ENCODE measurements at places on chromosomes 3 and 15.

- no peak for DNase-seq
Measured at GRCh38 chr15:67813104-67813634, 12.1 kb upstream of the SKOR1 start.

DNA sequence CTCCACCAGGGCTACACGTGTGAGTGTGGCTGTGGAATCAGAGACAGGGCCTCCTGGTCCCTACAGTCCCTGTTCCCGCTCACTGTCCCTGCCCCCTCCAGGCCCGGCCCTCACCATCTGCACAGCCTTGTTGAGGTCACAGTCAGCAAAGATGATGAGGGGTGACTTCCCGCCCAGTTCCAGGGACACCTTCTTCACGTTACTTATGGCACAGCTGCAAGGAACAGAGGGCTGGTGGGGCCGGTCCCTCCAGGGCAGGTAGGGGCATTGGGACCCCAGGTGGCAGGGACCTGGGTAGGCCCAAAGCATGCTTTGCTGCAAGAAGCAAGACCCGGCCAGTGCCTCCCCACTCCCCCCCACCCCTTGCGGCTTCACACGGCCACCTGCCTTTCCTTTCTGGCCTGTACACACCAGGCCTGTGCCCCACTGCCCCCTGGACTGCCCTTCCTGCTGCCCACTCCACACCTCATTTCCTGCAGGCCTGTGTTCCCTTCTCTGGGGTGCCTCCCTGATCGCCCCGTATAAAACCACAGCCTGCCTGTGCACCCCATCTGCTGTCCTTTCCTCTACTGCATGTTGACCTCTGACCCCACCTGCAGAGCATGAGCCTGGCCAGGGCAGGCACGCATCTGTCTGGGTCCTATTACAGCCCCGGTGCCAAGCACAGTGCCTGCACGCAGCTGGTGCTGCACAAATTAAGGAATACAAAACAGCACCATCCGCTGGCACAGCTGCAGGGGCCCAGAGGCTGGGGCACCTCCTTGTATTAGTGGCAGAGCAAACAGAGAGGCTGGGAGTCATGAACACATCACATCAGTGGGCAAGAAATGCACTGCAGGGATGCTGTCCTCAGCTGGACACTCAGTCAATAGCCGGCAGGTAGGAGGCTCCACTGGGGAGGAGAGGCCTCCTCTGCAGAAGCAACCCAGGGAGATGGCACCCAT is 30.8 kb upstream of the SLC41A3 start:
- no peak for DNase-seq

- no peak for DNase-seq
Measured at GRCh38 chr3:187267306-187267705, 24.2 kb downstream of the MASP1 start.

- DNase-seq: no peak
Measured at GRCh38 chr3:40768046-40768445, 243.3 kb downstream of the ZNF621 start.

DNA sequence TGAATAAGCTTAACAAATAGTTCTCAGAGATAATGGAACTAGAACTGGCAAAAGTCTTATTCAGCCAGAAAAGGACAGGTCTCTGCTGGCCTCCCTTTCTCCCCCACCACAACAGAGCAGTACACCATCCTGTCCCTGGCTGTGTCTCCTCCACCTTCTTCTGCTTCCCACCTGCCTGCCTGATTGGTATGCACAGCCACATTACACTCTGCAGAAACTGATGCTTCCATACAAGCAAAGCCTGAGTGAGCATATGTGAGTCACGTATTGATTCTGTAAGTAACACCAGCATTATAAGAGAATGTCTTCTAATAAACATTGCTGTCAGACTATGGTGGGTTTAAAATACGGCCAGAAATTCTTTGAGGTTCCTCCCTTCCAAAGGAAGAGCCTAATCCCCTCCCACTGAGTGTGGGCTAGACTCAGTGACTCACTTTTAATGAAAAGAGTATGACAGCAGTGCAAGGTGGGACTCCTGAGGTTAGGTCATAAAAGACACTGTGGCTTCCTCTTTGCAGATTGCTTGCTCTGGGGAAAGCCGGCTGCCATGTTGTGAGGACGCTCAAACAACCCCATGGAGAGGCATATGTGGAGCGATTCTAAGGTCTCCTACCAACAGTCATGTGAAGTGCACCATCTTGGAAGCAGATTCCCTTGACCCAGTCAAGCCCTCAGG is 44.4 kb downstream of the ANXA2 start:
- DNase-seq: no peak

DNA sequence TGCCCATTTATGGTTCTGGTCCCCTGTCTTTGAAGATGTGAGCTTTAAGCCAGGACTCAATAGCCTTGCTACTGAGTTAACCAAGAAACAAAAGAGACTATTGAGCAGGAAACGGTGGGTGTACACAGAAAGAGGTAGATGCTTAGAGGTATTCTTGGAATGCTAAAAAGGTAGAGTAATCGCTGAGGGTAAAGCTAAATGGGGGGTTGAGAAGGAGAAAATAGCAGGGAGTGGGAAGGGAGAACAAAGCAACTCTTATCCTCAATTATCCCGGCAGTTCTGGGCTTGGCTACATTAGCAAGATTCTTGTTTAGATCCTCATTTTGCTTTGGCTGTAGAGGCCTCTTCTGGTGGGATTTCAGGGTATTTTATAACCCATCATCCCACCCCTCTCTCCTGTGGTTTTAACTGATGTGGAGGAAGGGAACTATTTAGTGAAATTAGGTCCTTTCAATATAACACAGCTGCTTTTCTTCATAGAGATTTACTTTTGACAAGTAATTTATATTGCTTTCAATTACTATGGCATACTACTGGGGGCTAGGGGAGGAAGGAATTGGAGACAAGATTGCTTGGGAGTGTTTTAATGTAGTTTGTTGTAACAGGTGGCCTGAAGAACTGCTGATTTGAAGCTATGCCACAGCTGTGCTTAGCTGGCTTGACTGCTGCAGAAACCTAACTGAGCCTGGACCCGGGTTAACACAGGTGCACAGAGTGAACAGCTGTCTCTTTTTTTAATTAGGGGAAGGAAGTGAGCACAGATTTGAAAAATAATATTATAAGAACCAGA is 234.3 kb upstream of the CCDC54 start:
- no peak for DNase-seq

- DNase-seq: no peak
Measured at GRCh38 chr15:76340803-76341365, 4.3 kb downstream of the ISL2 start.

DNA sequence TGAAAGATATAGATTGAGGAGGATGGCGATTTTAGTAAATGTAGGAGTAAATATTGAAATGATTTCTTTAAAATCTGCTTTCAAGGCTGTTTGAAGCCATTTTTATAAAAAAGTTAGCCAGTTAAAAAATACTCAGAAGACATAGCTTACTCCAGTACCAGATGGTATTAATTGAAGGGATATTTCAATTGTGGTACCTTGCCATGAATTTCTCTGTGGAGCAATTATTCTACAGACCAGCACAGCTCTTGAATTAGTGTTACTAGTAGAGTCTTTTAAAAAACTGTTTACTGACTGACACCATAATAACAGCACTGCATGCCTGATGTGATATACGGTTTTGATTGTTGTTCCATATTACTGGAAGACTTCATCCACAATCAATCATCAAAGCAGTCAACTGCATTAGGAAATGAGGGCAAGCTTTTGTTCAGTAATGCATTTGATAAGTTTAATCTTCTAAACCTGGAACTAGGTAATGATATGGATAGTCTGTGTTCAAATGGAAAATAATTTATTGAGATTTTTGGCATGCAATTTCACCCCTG is 106.4 kb downstream of the MFSD1 start:
- no peak for DNase-seq

- DNase-seq: no peak
Measured at GRCh38 chr15:59941612-59942011, 62.5 kb upstream of the FOXB1 start.

- no peak for DNase-seq
Measured at GRCh38 chr3:64021922-64022321, 1.4 kb downstream of the PSMD6 start.

GRCh38 chr3:164451072-164451910 is 627.0 kb downstream of the SI start:
- DNase-seq: peak; percentile 75

- no peak for DNase-seq
Measured at GRCh38 chr15:92803536-92803851, 96.6 kb upstream of the CHD2 start.

- DNase-seq: no peak
Measured at GRCh38 chr15:69154078-69154477, 6.4 kb upstream of the GLCE start.

GRCh38 chr15:60914360-60914759 is 314.7 kb downstream of the RORA start:
- no peak for DNase-seq

- DNase-seq: no peak
Measured at GRCh38 chr3:16140116-16140893, 34.2 kb upstream of the GALNT15 start.

DNA sequence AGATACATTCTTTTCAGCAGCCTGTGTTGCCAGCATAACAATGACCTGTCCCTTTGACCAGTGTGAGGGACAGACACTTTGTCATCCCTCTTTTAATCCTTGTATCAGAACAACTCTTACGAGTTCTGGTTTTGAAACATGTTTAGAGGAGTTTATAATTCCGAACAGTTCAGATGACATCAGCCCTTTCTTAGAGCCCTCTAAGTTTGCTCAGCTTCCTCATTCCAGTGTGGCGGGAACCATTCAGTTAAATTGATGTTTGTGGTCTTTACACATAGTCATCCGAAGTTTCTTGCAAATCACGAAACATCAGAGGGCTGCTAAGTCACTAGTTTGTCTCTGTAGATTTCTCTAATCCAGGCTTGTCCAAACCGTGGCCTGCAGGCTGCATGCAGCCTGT is 102.5 kb downstream of the AKAP13 start:
- DNase-seq: no peak

DNA sequence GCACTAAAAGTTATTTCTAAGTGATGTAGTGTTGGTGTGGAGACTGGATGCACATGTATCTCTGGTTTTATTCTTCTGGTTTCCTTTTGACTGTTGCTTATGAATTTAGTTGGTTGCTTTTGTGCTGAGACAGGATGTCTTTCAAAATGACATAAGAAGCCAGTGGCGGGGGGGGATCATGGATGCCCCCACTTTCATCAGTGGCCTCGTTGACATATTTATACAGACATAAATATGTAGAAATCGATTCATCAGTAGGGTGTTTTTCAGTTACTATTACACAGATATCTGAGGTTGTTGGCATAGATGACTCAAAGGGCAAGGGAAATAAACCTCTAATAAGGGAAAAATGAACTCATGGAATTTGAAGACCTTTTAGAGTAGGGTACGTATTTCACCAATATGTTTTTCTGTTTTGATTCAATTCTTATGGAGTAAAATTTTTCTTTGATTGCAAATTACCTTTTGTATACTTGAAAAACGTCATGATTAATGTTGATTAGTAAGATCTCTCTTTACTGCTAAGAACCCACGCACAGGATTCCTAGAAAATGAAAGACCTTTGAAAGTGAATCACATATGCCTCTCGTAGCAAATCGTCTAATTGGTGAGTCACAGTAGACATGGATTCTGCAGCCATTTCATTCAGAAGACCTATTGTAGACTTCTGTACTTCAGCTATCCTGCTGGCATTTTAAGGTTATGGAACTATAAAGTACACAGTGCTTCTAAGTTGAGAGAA is 97.4 kb upstream of the RBMS3 start:
- no peak for DNase-seq

DNA sequence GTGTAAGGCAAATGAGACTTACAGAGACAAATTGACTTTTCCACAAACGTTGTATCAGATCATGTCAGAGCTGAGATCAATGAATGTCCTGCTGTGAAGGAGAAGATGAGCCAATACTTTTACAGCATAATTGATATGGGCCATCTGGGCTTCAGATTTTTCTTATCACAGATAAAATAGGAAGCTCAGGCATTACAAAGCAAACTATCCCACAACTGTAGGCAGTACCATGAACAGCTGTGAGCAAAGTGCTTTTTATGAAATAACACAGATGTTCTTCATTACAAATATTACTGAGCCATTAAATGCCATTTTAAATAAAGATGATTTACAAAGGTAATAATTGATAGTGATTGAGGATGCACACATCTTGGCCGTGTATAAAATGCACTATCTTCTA is 852.3 kb downstream of the OTOL1 start:
- DNase-seq: no peak

DNA sequence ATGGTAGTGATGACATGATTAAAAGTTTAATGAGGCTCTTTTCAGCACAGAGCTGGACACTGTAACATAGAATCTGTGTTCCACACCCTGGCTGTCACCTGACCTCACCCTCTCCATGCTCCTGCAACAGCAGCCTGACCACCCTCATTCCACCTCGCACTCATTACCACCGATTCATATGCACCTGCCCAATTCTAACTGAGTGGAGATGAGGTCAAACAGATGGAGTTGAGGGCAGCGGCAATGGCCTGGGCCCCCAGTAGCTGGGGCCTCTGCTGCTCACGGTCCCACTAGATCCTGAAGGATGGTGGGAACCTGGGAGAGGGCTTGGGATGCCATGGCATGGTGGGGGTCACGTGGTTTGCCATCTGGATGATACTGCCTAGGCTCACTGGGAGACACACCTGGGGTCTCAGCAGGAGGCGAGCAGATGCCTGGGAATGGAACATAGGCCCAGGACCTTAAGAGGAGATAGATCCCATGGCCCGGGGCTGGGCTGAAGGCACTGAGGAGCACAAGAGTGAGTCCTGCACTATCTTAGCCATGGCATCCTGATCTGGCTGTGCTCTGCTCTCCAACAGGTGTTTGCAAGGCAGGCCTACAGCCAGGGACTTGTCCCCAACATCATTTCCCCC is 1.3 kb downstream of the SCN5A start:
- DNase-seq: no peak

DNA sequence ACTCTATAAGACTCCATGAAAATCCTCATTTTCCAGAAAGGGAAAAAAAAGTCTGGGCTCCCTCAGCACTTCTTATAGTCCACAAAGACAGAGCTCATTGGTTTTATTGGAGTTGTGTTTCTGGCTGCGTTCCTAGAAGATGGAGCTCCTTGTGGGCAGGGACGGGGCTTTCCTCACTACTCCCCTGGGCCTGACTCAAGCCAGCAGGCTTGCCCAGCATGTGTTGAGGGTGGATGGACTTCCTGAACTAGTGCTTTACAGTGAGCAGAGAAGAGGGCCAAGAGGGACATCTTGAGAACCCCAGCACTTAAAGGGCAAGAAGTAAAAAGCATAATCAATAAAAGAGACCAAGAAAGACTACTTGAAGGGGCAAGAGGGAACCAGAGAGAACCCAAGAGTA is 43.2 kb upstream of the EPHB1 start:
- no peak for DNase-seq

GRCh38 chr3:183188895-183189462 is 26.4 kb upstream of the LAMP3 start:
- peak; percentile 54 for DNase-seq
